ENCODE measurements at places on chromosomes 13 and 19.
A peak's percentile ranks its signal among the peaks of the same experiment; 100 is the strongest.

DNA sequence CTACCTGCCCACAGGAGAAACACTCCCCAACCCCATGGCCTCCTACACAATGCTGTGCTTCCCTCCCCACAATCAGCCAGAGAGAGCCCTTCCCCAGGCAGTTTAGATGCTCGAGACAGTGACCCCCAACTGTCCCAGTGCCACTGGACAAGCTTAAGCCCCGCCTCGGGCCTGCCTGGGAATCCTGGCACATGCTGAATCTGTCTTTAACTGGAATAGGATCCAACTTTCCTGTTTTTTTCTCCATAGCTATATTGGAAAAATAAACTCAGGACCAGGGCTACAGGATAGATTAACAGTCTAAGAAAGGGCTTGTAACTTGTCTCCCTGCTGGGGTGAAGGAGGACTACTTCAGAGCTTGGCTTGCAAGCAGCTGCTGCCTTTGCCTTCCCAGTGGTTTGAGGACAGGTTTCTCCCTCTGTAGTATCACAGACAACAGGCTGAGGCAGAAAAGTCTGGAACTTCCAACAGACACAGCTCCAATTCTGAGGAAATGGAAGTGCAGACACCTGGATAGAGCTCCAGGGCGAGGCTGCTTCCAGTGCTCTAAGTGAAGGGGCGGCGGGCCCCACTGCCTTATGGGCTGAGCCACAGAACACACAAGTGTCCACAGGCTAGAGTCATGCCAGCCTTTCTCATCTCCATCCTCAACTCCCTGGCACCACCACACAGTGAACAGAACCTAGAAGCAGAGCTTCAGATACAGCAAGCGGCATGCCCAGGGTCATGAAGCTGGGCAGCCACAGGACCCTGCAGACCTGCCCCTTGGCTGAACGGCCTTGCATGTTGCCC lies 228.3 kb downstream of the TUBA3C start:
- DNase-seq: no peak

- no peak for DNase-seq
These were observed 4.6 kb downstream of the MEDAG start for GRCh38 chr13:30910676-30911075.

- DNase-seq: no peak
These were observed 33.3 kb upstream of the MYCBP2 start for GRCh38 chr13:77360032-77360685.

- DNase-seq: no peak
These were observed 5.9 kb upstream of the CACNG7 start for GRCh38 chr19:53903055-53903680.

- peak; percentile 1 for DNase-seq
These were observed 14.2 kb downstream of the OR7A17 start for GRCh38 chr19:14871619-14872230.

- no peak for DNase-seq
These were observed 15.3 kb downstream of the ZBTB7A start for GRCh38 chr19:4051175-4052101.

- no peak for DNase-seq
These were observed 13.5 kb downstream of the KCTD12 start for GRCh38 chr13:76872675-76873074.

DNA sequence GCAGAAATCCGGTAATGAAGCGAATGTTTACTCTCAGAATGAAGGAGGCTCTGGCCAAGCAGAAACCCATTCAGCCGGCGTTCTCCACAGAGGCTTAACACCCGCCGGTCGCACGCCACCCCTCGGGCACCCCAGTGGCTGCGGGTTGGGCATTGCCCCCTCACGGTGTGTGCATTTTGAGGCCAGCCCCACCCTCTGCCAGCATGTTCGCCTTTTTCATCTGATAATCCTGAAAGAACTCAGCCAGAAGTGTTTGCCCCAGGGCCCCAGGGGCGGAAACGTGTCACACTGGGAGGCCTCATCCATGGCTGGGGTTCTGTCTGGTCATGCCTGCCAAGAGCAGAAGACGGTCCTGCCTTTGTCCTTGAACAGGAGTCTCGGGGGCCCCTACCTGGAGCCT lies 34.2 kb downstream of the COMP start:
- DNase-seq: no peak

GRCh38 chr19:39737351-39737750 lies 478 bp downstream of the CLC start:
- no peak for DNase-seq

GRCh38 chr19:5074407-5074806 lies 105.5 kb downstream of the KDM4B start:
- no peak for DNase-seq

DNA sequence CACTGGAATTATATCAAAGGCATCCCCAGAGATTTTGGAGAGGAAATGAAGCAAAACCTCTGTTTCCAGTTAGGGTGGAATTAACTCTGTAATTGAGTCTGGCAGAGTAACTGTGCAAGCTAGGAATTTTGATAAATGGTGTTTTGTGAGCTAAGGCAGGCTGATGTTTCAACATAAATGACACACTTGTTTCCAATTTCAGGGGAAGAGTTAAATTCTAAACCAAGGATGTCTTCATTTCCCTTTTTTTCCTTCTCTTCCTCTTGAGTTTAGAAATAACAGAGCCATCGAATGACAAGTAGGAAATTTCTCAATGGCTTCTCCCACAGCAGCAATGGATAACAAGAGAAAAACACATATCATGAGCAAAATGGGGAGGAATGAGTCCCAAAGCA lies 131.2 kb downstream of the IRS2 start:
- no peak for DNase-seq

DNA sequence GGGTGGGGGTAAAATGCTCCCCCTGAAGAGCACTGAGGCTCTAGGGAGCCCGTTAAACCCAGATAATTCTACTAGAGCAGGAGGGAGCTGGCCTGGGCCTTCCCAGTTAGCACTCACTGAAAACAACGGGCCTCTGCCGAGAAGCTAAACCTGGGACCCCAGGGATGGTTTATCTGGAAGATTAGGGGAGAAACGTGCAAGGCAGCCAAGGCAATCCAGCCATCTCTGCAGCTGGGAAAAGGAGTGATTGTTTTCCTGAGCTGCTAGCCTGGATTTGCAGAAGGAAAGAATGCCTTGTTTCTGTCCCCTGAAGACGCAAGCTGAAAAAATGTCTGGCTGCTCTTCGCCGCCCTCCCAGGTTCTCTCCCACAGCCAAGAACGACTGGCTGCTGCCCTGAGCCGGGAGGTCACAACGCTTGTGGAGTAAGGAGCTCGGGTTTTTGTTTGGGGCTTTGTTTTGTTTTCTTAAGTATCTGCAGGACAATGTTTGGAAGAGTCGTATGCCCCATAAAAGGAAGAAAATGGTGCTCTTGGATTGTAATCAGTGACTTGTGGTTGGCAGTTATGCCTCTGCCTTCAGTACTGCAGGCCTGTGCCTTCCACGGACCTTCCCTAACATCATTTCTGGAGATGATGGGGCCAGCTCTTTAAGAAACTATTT lies 31.5 kb downstream of the COL4A2 start:
- no peak for DNase-seq

GRCh38 chr13:52024481-52024880 lies at the start of gene UTP14C:
TSS of gene UTP14C (plus strand) at chr13:52024691. CDS start at chr13:52028805, 4,114 bp downstream.
- DNase-seq: no peak

- DNase-seq: no peak
These were observed 260.0 kb downstream of the KLF12 start for GRCh38 chr13:73873940-73874830.

DNA sequence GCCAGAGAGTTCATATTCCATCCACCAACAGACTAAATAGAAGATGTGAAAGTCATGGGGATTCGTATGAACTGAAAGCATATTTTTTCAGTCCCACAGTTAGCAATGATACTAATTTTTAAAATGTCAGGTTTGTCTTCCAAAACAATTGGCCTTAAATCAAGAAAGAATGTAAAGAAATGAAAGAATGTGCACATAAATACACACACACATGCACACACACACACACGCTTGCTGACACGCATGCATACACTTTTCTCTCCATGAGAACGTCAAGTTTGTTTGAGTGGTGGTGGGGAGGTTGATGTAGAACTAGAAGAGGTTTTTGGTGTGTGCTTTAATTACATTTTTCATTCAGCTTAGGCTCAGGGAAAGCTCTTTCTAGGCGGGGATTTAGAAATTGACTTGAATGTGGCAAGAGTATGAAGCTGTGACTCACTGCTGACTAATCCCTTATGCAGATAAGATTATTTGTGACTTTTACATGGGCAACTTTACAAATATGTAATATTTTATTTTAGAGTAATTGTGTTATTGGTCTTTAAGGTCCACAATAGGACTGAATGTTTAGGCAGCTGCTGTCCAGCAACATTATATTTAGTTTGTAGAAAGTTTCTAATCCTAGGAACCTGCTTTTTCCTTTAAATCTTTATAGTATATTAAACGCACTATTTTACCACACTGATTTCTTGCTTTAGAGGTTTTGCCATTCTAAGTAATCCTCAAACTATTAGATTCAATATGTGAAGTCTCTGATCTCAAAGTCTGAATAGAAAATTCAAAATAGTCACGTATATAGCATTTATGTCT lies 18.8 kb downstream of the FLT1 start:
- DNase-seq: no peak

GRCh38 chr19:694481-695351 lies 536 bp downstream of the PRSS57 start:
- no peak for DNase-seq

- DNase-seq: no peak
These were observed 399.6 kb downstream of the FGF14 start for GRCh38 chr13:102002287-102002686.

GRCh38 chr13:50156561-50157127 lies 141.4 kb downstream of the KCNRG start:
- no peak for DNase-seq

- no peak for DNase-seq
These were observed 51.5 kb upstream of the GTF3A start for GRCh38 chr13:27372896-27373295.

DNA sequence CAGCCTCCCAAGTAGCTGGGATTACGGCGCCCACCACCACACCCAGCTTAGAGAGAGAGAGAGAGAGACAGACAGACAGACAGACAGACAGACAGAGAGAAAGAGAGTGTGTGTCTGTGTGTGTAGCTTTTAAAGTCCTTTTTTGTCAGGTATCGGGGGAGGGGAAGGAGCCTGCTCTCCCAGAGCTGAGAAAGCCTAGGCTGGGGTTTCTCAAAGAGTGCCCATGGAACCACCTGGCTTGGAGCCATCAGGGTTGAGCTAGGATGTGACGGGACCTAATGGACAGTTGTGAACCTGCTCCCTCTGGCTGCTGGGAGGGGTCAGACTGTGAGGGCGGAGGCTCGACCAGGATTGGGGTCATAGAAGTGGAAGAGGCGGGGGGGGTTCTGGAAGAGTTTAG lies 16.6 kb downstream of the RFX1 start:
- DNase-seq: no peak

GRCh38 chr19:33872445-33873320 lies 76.0 kb downstream of the KCTD15 start:
- DNase-seq: no peak

DNA sequence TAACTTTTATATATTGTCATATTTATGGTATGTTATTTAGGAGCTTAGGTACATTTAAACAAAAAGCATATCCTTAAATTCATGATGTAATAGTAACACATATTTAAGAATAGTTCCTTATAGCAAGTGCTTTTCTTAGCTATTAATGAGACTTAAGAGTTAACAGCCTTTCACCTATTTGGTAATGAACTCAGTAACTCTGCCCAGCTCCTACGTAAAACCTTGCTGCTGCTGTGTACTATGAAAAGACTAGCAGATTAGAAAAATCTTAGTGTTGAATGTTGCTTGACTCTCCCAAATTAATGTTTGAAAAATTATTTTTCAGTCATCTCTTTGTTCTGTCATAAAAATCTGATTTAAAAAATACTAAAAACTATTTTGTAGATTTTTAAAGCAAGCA lies 6.9 kb downstream of the GPR180 start:
- no peak for DNase-seq

DNA sequence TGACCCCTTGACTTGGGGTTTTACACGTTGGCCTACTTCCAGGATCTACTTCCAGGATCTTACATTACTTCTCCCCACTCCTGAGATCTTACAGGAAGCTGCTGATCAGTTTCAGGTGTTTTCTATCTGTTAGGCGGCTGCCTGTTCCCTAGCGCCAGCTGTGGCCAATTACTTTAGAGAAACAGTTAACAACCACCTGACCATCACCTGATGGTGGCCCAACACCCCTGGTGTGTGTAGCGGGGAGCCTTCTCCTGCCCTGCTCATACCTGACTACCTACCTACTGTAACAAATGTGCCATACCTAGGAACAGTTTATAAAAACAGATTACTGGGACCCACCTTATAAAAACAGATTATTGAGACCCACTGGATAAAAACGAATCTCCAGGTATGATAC lies 2.8 kb upstream of the POP4 start:
- DNase-seq: no peak

DNA sequence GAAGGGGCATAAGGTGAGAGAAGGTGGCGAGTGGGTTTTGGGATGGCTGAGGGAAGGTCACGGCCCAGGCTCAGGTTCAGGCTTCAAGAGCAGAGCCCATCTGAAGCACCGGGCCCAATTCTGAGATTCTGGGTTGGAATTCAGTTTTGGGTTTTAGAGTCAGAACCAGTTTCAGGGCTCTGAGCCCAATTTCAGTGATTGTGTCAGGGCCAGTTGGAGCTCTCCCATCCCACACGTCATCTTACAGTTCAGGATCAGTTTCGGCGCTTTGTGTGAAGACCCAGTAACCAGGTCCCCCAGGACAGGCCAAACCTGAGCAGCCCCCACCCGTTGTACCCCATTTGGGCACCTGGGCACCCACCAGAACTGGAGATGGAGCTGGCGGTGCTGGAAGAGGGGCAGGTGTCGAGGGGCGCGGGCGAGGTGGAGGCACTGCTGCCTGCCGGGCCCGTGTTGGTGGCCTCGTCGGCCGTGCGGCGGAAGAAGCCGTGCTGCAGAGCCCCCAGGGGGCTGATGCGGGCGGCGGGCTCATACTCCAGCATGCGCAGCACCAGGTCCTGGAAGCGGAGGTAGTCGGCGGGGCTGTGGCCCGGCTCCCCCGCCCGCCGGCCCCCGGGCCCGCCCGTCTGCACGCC lies 7.5 kb downstream of the DYRK1B start:
- no peak for DNase-seq

DNA sequence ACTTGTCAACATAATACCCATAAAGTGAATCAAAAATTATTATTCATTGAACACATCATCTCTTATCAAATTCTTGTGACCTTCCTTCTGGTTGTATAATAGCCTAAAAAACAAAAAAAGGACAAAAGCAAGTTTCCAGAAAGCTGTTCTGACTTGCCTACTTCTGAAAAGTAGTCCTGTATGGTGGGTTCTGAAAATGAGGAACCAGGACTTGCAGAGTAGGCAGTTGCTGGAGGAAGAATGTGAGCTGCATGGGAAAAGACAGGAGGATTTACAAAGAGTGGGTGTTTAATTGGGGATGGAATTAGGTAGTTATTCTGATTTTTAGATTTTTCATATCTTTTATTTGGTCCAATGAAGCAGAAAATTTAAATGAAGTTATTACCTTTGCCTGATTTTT lies 56.7 kb downstream of the RCBTB2 start:
- DNase-seq: no peak

- DNase-seq: no peak
These were observed 21.7 kb downstream of the PRKCSH start for GRCh38 chr19:11457115-11457514.

DNA sequence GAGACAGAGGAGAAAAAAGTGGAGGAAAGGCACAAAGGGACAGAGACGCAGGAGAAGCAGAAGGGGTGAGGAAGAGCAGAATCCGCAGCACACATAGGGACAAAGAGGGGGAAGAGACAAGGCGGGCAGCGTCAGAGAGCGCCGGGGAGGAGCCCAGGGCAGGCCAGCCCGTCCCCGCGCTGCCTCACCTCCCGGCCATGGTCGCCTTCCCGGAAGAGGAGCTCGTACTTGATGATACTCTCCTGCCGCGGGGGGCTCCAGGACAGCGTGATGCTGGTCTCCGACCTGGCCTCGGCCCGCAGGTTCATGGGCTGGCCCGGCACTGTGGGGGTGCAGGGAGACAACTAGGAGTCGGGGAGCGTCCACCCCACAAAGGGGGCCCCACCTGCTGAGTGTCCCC lies 100.6 kb downstream of the PTPRS start:
- DNase-seq: no peak
